ENCODE measurements at places on chromosomes 2 and 18. TPM values are rescaled to one million over a fixed set of nuclear protein-coding genes. Genes with fewer than 3 reads are reported as not detected.

GRCh38 chr2:163934131-163934530 is 198.3 kb upstream of the FIGN start:
- no peak for DNase-seq

DNA sequence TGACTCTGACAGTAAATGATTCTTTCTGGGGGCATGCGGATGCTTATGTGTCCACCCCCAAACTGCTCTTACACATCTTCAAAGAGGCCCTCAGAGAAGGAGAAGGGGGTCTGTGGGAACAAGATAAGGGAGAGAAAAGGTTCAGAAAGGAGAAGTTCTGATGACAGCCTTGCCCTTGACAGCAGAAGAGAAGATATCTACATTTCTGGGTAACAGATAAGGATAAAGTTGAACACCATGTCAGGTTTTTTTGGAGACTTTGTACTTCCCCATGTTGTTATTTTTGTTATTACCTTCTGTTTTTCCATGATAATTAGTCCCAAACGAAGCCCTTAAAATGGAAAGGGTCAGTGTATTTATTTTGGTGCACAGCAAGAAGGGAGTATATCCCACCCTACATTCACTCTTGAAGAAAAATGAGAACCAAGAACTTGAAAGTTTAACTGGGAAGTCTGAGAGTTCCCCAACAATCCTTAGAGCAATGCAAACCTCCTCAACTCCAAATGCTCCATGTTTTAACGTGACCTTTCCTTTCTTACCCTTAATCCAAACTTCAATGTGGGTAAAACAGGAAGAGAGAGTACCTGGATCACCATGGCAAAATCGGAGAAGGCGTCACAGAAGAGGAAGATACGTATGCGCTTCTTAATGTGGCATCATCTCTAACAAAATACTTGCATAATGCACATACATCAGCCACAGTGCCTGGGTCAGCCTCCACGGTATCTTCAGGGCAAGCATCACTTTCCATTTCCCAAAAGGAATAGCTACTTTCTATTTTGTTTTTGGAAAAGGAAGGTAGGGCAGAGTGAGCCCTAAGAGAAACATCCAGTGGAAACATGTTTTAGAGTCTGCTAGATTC is 264.6 kb upstream of the STON1 start:
- DNase-seq, result no peak

AQP12A gene
- polyA plus RNA-seq, result not detected

HAAO gene
- polyA plus RNA-seq, result 19.6 TPM

C2orf66 gene
- 0.27 TPM for polyA plus RNA-seq

MRPS9 gene
- 32.7 TPM for polyA plus RNA-seq

CELF4 gene
- polyA plus RNA-seq, result 0.88 TPM

All from muscle of arm (tissue), 14 donors.